ENCODE measurements at places on chromosomes 3 and 15.
A peak's percentile ranks its signal among the peaks of the same experiment; 100 is the strongest.

- no peak for DNase-seq
Observed at GRCh38 chr3:141011997-141012262, 39.2 kb upstream of the SPSB4 start.

GRCh38 chr15:79084308-79084968 is 6.1 kb downstream of the RASGRF1 start:
- no peak for DNase-seq

DNA sequence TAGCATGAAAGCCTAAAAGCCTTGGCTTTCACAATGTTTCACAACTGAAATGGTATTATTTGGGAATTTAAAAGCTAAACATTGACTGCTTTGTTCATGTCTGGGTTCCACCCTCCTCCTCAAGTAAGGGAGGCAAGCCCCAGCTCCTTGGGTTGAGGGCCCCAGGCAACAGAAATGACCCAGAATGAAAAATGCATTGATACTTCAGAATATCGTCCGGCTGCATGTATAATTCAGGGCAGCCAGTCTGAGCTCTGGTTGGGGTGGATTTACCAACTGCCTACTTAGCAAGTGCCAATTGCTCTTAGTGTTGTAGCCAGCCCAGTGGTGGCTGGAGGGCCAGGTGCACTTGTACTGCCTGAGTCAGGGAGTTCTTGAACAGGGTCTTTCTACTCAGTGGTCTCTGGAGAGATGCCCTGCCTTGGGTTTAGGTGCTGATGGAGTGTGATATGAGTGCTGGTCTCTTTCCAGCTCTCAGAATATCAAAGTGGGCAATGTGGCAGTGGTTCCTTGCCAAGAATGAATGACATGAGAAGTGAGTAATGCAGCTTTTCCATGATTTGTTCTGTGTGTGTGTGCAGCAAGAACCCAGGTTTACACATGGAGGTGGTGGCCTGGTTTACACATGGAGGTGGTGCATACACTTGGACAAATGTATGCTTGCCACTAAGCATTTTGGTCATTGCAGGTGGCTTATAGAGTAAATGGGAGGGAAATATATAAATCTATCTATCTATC is 40.9 kb upstream of the ADAMTSL3 start:
- DNase-seq: no peak

DNA sequence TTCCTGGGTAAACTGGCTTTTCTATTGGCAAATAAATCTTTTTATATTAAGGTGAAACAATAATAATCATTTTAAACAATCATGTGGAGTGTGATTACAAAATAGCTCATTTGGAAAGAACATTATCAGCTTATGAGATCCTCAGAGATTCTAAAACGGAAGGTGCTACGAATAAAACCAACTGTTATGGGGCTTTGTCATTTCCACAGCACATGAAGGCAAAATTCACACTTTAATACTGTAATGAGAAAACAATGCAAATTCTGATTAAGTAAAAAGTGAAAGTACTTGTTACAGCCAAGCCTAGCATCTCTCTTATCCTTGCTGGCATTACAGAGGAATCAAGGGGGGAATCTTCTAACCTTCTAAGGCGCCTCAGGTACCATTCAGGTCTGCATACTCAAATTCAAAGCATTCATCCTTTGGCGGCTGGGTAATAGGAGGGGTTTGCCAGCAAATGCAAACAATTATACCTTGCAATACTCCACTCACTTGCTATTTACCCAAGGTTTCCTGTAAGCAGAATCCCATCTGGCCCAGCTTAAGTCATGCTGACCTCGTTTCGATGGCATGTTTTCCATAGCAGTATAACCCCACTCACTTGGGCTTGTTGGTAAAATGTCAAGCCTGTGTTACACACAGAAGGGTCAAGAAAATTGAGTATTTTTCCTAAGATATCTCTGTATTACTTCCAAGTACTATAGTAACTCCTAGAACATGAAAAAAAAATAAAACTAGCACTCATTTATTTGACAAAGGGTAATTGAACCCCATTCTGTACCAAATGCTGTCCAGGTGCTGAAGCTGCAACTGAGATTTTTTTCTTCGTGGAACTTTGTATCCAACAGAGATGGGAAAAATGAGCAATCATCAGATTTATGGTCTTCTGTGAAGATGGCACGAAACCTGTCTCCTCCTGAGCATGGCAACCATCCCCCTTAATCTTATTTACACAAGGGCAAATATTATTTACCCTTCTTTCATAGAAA is 183.7 kb upstream of the LMCD1 start:
- DNase-seq: peak; percentile 40

DNA sequence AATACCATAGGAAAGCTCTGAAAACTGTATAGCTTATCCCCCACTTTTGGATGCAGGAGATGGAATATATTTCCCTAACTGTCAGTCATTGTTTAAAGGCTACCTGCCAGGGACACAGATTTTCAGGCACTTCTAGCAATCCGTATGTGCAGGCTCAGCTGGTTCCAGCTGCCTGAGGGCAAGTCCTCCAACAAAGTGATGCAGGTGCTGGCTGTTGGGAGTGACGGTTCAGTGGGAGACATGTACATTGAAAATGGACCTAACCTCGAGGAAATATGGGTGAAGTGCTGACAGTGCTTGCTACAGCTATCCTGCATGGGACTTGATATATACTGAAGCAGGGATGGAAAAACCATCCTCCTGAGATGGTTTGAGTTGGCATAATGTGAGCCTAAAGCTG is 153.1 kb upstream of the GAP43 start:
- DNase-seq: peak; percentile 48

DNA sequence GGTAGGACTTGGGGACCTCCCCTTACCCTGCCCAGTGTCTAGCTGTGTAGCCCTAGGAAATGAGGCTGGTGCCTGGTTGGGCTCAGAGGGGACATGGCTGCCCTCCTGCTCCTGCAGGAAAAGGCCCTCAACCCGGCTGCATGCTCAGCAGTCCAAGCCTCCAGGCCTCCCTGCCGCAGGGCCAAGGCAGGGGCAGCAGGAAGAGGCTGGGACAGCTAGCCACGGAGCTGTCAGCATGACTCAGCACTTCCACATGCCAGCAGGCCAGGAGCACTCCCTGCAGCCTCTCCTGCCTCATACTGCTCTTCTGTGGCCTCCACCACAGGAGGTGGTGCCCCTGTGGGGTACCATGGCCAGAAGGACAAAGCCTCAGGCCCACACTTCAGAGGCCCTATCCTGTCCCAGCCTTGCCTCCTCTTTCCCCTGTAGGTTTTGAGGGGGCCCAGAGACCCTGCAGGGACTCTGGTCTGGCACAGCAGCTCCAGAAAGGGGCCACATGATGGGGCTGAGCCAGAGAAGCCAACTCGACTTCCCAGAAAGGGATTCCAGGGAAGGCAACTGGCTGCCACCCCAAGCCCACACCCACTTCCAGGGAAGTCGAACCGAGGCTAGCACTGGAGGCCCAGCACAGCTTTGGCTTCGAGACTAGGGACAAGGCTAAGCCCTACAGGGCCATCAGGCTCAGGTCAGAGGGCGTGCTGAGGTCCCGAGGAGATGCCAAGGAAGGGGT is 19.5 kb downstream of the TKT start:
- no peak for DNase-seq

Data from NCI-H2029 treated with DMSO at 0.1 percent for 48 hours (cell line).